Activated CD8-positive, alpha-beta memory T cell treated with anti-CD3 and anti-CD28 coated beads for 4 hours (primary cell): ENCODE measurements at places on chromosomes 1 and 21.

DNA sequence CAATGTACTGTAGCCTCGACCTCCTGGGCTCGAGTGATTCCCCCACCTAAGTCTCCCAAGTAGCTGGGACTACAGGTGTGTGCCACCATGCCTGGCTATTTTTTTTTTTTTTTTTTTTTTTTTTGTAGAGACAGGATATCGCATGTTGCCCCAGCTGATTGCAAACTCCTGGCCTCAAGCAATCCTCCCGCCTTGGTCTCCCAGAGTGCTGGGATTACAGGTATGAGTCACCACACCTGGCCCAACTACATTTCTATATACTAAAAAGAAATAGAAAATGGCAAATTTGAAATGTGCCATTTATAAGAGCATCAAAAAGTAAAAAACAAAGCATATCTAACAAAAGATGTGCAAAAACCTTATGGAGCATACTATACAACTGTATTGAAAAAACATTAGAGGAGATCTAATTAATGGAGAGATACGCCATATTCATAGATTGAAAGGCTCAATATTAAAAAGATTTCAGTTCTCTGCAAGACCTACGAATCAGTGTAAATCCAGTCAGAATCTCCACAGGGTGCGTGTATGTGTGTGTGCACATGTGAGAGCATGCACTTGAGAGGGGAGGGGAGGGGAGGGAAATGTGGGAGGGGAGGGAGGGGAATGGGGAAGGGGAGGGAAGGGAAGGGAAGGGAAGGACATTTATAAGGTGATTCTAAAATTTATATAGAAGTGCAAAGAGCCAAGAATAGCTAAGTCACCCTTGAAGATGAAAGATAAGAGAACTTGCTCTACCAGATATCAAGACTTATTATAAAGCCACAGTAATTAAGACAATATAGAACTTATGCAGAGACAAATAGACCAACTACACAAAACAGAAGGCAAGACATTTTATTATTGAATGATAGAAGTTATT lies 15.5 kb upstream of the PADI4 start:
- no peak for DNase-seq

DNA sequence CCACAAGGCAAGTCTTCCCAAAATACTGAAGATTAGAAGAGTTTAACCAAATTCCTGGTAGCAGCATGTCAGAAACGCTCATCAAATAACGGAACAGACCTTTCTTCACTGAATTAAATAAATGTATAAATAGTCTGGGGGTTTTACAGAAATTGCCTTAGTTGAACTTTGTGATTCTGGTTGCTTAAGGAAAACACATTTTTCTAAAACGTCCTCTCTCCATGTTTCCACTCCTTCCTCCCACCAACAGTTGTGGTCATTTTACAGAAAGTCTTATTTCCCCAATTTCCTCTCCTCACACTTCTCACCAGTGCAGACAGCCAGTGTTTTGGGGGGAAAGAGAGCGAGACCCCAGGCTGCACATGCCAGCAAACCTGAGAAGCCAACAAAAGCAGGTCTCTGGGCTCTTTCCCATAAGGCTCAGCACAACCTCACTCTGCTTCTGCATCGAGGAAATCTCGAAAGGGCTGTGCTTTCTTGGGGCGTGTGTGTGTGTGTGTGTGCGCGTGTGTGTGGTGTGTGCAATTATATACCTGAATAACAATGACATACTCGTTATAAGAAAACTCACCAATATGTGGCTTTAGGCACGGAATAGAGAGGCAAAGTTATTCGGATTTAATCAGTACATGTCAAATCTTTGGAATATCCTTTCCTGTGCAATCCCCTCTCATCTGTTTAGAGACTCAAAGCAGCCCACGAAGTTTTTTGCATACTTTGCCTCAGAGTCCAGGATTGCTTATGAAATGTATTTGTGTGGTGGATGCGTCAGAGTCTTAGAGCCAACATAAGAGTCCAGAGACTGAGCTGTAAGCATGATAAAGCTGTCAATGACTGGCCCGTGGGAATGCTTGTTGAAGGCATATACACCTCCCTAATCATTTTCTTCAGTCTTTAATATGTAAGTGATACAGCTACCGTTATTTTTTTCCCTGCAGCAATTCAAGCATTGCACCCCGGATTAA lies 2.0 kb downstream of the KCNJ15 start:
- no peak for DNase-seq

DNA sequence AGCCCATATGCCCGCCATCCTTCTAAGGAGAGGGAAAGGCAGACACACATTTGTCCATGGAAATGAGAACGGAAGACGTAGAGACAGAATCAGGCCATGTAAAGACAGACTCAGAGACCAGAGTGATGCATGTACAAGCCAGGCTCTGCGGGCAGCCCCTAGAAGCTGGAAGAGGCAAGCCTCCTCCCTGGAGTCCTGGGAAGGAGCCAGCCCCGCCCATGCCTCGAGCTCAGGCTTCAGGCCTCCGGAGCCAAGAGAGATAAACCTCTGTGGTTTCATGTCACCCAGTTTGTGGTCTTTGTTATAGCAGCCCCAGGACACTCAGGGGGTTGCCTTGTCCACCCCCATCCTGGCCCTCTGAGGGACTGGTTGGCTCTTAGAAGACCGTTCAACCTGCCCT lies 11.6 kb downstream of the PDE9A start:
- no peak for DNase-seq

- DNase-seq, result no peak
Measured at GRCh38 chr1:83692524-83693381, 306.2 kb downstream of the TTLL7 start.

DNA sequence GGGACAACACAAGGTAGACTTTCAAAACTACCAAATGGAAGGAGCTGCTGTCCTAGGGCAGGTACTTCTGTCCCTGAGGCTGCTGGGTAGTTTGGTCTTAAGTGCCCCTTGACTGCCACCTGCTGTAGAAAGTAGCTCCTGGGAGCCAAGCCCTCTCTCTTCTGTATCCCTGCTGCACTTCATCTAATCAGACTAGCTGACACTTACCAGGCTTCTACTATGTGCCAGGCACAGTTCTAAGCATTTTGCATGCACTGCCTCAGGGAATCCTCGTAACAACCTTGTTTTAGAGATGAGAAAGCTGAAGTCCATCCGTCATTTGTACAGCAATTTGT lies 15.9 kb upstream of the SRSF4 start:
- no peak for DNase-seq

DNA sequence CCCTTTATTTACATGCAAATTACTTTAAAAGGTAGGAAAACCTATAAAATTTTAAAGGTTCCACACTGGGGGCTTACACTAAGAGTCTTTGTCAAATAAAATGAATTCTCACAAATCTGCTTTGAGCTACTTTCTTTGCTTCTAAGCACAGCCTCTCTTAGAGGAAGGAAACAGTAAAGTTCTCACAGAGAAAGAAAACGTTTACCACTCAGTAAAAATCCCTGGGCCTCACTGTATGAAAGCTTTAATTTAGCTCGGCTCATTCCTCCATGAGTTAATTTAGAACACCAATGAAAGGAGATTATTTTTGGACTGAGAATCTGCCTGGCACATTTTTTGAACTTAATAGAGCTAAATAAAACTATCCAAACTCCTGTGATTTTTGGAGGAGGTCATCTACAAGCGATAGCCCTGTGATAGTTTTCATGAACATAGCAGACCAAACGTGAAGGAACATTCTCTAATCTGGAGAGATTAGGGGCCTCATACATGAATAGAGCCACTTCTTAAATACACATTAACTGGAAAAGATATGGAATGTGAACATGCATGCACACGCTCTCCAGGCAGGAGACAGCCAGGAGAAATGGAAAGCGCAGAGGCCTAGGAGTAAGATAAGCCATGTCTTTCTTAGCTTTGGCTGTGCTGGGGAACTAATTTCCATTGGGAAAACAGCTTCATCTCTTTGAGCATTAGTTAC lies 32.8 kb downstream of the PRRX1 start:
- no peak for DNase-seq

DNA sequence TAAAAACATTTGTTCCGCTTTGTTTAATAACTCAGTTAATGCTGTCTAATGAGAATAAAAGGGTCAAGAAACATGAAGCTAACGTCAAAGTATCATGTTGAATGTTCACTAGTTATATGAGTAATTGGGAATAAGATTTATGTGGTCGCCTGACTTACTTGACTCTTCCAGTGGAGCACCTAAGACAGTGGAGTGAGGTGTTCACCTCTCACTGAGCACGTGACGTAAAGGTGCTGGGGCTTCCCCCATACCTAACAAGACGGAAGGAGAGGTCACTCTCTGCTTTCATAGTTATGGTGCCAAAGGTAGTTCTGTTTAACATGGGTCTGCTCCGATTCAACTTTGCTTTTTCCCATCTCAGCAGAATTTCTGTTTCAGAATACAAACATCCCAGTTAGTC lies 686 bp downstream of the KMO start:
- DNase-seq, result no peak

DNA sequence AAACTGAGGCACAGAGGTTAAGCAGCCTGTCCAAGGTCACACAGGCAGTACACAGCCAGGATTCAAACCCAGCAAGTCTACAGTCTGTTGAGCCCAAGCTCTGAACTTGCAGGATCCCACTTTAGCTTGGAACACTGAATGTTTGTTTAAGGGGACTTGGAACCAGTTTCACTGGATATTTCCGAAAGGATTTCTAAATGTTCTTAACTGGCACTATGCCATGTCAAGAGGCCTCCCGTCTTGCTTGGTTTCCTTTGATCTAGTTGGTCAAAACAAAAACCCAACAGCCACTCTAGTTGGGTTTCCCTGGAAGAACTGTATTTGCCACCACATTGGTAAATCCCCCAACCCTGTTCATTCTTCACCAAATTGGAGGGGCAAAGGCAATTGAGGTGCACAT lies 317.6 kb upstream of the KAZN start:
- no peak for DNase-seq

DNA sequence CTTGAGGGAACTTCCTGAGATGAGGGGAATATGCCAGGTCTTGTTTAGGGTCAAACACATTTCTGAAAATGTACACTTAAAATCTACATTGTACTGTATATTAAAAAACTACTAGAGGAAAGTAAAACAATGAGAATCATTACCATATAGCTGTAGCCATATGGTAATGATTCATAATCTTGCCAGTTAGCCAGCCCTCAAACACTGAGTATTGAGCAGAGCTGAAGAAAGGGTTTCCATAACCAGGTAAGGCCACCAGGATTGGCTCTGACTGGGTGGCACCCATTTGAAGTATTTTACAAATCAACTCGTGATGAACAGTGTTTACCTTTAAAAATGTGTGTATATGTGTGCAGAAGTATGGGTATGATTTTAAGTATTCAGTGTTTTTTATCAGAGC lies 226.7 kb downstream of the SLC45A1 start:
- no peak for DNase-seq

- DNase-seq, result no peak
Measured at GRCh38 chr1:65319141-65319540, 9.8 kb downstream of the DNAJC6 start.

GRCh38 chr1:119679223-119679622 lies 31.2 kb upstream of the ZNF697 start:
- no peak for DNase-seq

- DNase-seq, result no peak
Measured at GRCh38 chr21:45122030-45122429, 47.6 kb downstream of the ADARB1 start.

DNA sequence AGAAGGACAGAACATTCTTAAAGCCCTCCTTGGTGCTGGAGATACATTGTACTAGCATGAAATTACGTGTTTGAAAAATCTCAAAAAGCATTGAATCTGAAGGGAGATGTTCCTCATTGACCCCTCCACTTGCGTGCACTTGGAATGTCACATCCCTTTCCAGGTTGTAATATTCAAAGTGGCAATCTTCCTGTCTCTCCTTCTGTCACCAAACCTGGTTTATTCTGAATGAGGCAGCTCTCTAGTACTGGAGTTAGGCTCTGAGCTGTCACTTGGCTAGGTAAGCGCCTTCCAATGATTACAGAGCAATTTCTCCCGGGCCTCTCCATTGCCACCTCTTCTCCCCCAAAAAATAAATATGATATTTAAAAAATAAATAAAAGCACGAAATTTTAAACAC lies 855 bp downstream of the DSCAM start:
- DNase-seq, result no peak
